Dermis microvascular lymphatic vessel endothelial cell (primary cell): ENCODE measurements at places on chromosomes 16 and 17. TPM values are rescaled to one million over a fixed set of nuclear protein-coding genes. Genes with fewer than 3 reads are reported as not detected.

The KRTAP4-1 gene
- total RNA-seq = not detected in 2 replicates

The KCNG4 gene
- total RNA-seq = not detected in 2 replicates

The NPIPB12 gene
- 9.5 and 19.0 TPM in 2 replicates for total RNA-seq

The CDH1 gene
- total RNA-seq = not detected in 2 replicates

The ARHGAP44 gene
- total RNA-seq = 0.39 and 0.51 TPM in 2 replicates

The ARL5C gene
- not detected in 2 replicates for total RNA-seq

The MAP2K6 gene
- 3.8 and 7.3 TPM in 2 replicates for total RNA-seq

The RGS11 gene
- total RNA-seq = 0.26 and 0.38 TPM in 2 replicates

The CACNG4 gene
- total RNA-seq = not detected in 2 replicates

The SEPTIN12 gene
- not detected in 2 replicates for total RNA-seq

The LITAFD gene
- not detected in 2 replicates for total RNA-seq
